ENCODE measurements at places on chromosomes 11 and 22.
A peak's percentile ranks its signal among the peaks of the same experiment; 100 is the strongest.

GRCh38 chr11:112931703-112932102, 29.5 kb upstream of the NCAM1 start:
- no peak for DNase-seq

DNA sequence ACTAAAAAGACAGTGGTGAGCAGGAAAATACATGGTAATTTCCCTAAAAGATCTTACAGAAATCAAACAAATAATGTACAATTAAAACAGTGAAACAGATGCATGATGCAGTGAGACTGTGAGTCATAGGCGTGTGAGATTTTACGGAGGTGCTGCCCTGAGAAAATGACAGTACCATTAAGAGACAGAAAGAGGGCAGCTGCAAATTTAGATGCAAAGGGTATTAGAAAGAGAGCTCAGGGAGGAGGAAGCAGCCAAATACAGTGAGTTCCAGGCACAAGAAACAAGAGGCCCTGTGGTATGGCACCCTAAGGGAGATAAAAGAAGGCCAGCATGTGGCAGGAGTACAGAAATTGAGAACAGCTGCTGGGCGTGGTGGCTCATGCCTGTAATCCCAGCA, 88.5 kb upstream of the FIBIN start:
- DNase-seq = no peak

- peak; percentile 68 for DNase-seq
Measured at GRCh38 chr11:1574238-1574932, 2.3 kb upstream of the DUSP8 start.

GRCh38 chr11:72389116-72389515, 45.2 kb downstream of the CLPB start:
- no peak for DNase-seq

DNA sequence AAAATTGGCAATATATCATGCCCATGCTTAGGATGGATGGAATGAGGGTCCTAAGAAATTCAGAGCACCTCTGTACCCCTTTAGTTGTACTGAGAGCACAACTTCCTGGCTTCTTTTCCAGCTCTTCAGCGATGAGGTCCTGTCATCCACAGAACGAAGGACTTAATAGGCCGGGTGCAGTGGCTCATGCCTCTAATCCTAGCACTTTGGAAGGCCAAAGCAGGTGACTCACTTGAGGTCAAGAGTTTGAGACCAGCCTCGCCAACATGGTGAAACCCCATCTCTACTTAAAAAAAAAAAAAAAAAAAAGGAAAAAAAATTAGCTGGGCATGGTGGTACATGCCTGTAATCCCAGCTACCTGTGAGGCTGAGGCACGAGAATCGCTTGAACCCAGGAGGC, 125.3 kb upstream of the BMAL1 start:
- DNase-seq = no peak
